ENCODE measurements at places on chromosomes 1 and 21.

DNA sequence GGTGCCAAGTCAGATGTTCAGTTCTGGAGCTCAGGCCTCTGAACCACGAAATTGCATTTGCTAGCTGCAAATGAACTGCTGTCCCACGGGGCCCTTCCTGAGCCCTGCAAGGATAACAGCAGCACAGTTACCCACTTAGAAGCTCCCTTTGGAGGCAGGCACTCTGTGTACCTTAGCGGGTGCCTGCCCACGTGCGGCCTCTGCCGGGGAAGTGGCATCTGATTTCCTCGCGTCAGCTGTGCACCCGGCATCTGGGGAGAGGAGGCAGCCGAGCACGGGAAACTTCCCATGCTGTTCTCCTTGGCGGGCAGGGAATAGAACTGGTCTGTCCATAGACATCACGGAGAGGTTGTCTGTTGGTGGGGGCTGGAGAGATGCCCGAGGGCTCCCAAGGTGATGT is 148.0 kb upstream of the C1orf174 start:
- no peak for DNase-seq

DNA sequence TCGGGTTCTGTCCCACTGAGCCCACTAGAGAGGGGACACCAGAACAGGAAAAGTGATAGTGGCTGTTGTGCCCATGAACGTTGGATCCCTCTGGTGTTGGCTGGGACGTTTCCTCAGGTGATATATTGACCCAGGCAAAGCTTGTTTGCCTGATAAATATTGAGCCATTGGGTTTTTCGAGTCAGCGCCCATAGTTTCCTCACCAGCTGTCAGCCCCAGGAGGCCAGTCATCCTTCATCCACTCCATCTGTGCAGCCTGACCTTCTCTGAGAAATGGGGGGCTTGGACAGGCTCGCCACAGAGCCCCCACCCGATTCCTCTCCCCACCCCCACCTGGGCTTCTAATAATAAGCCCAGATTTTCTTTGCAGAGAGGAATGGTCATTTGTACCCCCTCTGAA is 13.3 kb downstream of the DISP3 start:
- no peak for DNase-seq

GRCh38 chr1:31410871-31411270 is 2.1 kb upstream of the SERINC2 start:
- DNase-seq: no peak

- no peak for DNase-seq
Observed at GRCh38 chr1:44413740-44414139, 8.7 kb downstream of the RNF220 start.

GRCh38 chr21:46062471-46063211 is 35.3 kb upstream of the COL6A2 start:
- no peak for DNase-seq

- no peak for DNase-seq
Observed at GRCh38 chr1:223706077-223706973, 6.0 kb upstream of the CAPN2 start.

DNA sequence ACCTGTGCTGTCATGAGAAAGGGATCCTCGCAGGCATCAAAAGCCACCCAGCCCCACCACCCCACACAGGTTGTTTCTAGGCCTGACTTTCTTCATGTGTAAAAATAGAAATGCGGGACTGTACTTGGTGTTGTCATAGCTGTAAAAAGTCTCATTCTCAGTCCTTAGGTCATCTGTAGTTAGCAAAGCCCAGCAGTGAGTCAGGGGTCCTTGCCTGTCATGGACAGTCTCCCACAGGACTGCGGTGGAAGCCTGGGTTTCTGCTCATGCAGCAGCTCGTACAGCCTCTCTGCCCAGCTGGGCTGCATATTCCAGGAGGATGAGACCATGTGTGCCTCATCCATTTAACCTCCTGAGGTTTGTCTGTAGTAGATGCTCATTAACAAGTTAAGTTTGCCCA is 58.2 kb downstream of the MRPS6 start:
- no peak for DNase-seq
